ENCODE measurements at places on chromosomes 11 and 22.

- no peak for DNase-seq
These were observed 74.3 kb downstream of the VPREB1 start for GRCh38 chr22:22318723-22319465.

- peak; percentile 23 for DNase-seq
These were observed 32.0 kb upstream of the SERPIND1 start for GRCh38 chr22:20741634-20742581.

DNA sequence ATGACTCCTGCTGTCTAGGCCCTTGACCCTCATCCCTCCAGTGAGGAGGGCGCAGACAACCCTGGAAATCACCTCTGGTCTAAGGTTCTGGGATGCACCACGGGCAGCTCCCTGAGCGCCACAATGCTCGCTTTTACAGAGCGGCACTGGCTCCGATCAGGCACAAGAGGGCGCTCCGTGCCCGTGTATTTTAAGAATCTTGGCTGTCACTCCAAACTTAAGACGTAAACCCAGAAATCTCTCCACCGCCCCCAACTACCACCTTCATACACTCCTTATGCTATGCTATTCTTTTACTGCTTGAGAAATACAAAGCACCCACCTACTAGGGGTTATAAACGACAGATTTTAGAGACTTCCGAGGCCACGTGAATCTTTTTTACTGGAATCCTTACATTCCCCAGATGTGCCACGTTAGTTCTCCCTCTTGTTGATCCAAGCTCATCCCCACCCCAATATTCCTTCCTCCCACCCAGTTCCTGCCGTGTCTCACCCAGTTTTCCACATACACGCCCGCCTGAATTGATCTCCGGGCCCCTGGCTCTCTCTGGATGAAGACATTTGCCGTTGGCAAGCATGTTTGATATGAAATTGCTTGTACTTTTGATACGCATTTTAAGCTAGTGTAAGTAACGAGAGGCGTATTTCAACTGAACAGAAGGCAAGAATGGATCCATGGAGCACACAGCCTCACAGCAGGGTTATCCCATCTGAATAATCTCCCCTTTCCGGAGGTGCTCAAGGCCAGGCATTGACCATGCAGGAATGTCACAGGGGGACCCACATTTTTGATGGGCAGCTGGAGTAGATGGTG lies 453.5 kb downstream of the OPCML start:
- peak; percentile 70 for DNase-seq

DNA sequence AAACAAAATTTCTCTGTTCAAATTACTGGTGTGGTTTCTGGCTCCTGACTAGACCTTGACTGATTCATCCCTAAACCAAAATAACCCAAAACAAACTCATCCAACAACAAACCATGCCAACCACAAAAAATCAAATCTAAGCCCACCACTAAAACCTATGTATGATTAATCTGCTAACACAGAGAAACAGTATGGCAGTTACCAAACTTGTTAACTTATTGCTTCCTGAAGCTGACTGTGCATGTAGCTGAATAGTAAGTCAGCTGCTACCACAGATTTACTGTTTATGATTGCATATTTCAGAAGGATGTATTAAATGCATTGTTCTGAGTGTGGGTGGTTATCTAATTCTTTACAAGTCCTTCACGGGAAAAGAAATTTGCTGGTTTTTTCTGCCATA lies 231.1 kb downstream of the SWAP70 start:
- no peak for DNase-seq

DNA sequence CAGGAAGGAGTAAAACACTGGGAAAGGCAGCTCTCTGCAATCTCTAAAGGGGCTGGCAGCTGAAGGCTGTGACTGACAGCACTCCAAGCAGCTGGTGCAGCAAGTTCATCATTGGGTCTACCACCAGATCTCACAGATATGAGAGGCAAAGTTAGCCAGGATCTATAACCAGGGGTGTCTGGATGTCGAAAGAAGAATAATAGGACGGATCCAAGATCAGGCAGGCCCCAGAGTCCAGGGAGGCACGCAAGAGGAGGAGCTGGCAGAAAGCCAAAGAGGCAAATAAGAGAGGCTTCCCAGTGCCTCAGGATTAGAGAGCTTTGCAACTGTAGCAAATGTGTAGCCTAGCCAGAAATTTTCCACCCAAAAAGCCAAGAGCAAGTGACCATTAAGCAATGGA lies 77.1 kb downstream of the RBMXL2 start:
- DNase-seq = no peak

DNA sequence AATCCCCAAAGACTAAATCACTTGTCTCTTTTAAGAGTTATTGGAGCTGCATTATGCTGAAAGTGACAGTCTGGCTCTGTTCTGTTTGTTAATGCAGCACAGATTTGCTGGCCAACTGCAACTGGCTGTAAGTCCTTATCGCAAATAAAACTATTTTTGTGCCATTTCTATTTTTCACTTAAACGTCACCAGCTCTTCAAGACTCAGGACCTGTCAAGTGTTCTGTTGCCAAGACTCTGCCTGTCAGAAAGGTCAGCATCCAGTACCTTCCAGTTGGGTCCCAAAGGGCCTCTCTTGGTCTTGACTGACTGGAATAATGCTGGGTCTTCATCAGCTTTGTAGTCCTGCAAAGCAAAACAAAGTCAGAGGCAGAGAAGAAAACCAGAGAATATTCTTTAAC lies 45.6 kb downstream of the PITPNB start:
- no peak for DNase-seq

DNA sequence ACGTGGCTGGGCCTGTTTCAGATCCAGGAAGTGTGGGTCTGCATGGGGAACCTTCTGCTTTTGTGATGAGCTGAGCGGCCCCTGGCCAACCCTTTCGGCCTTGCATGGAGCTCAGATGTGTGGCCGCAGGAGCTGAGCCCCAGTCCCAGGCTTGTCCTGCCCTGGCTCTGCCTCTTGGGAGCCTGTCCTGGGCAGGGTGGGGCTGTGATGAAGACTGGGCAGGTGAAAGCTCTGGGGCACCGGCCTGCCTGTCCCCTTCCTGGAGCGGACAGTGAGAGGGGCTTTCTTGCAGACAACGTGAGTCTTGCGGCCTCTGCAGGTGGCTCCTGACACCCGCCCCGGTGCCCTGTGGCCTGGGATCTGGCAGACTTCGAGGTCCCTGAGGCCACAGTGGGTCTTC lies 1296.6 kb downstream of the BRD1 start:
- peak; percentile 4 for DNase-seq

GRCh38 chr11:86193297-86194095 lies 51.1 kb upstream of the EED start:
- peak; percentile 90 for DNase-seq

DNA sequence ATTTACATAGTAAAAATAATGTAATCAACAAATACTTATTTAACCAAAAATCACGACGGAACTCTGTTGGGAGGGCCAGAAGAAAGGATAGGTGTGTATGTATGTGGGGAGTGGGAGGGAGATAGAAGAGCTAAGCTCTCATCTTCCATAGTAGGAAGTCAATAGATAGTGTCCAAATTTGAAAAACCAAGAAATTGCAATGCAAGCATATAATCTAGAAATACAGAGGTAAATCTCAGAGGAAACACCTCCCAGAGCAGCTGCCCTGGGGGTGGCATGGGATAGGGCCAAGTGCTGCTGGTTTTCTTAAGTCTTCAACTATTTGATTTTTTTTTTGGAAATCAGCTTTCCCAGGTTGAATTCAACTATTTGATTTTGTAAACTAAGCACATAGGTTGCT lies 16.9 kb downstream of the C11orf86 start:
- no peak for DNase-seq

GRCh38 chr11:125062931-125063428 lies at the start of gene SLC37A2:
TSS of gene SLC37A2 (plus strand) at chr11:125063305. CDS start at chr11:125063368, 63 bp downstream.
- peak; percentile 87 for DNase-seq

DNA sequence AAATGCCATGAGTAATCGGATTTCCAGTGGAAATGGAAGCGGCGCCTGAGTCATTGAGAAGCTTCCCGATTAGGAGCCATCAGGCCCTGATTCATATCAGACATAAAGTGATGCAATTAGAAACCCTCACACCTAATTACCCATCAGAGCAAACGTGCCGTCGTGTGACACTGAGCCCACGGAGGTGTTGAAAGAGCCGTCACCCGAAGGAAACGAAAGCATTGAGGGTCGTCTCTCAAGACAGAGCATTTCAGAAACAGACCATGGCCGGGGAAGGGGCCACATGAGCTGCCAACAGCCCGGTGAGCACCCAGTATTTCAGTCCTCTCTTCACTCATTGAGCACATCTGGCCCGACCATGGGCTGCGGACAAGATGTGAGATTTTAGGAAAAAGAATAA lies 829.3 kb downstream of the TBC1D22A start:
- DNase-seq = no peak

GRCh38 chr22:40029189-40029890 lies 34.6 kb downstream of the FAM83F start:
- no peak for DNase-seq

- DNase-seq = no peak
These were observed 98.2 kb upstream of the BID start for GRCh38 chr22:17872471-17872870.

GRCh38 chr11:7485186-7486097 lies at the start of gene OLFML1:
TSS of gene OLFML1 (plus strand) at chr11:7485506. CDS start at chr11:7485876, 370 bp downstream.
- DNase-seq = no peak

- DNase-seq = no peak
These were observed 354.8 kb downstream of the ETS1 start for GRCh38 chr11:128232588-128232987.

GRCh38 chr11:3130269-3131071 lies 34.6 kb downstream of the OSBPL5 start:
- DNase-seq = no peak

- DNase-seq = no peak
These were observed 1676.0 kb upstream of the RAG2 start for GRCh38 chr11:38274031-38274430.

DNA sequence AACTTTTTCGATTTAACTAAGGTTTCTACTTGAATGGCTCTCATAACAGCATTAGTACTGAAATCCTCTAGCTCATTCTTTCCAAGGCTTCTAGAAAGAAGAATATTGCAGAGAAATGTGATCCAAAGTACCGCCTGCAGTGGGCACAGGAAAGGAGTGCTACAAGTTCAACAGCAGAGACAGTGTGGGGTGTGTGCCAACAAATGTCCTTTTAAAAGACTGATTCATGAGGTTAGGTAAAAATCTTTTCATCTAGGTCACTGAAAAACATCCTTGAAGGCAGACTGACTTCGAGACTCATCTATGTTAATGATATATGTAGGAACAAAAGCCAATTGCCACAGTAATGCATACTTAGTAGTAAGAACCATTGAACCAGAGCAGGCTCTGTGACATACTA lies 349.1 kb upstream of the PITPNB start:
- no peak for DNase-seq

DNA sequence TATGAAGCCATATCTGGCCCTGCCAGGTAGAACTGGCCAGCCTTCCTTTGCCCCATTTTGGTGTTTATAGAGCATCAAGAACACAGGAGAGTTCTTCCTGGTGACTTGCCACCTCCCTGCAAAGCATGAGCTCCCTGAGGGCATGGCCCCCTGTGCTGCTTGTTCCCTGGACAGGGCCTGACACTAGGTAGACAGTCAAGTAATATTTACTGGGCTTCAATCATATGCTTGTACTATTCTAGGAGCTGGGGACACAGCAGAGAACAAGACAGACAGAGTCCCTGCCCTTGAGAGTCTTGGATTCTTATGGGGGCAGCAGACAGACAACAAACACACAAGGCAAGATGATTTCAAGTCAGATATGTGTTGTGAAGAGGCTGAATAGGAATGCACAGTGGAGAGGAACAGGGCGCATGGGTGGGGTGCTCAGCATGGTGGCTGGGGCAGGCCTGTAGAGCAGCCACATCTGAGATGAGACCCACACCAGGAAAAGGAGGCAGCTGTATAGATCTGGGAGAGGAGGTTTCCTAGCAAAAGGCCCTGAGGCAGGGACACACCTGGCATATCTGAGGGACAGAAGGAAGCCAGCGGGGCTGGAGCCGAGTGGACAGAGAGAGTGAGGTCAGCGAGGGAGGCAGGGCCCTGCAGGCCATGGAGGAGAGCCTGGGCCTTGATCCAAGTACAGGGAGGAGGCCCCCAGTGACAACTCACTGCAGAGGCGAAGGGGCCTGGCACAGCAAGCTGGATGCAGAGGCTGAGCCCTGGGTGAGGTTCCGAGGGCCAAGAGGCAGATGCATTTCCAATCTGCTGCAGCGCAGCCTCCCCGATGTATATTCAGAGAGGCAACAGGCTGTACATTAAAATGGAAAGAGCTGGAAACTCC lies 10.2 kb upstream of the CBX6 start:
- no peak for DNase-seq

DNA sequence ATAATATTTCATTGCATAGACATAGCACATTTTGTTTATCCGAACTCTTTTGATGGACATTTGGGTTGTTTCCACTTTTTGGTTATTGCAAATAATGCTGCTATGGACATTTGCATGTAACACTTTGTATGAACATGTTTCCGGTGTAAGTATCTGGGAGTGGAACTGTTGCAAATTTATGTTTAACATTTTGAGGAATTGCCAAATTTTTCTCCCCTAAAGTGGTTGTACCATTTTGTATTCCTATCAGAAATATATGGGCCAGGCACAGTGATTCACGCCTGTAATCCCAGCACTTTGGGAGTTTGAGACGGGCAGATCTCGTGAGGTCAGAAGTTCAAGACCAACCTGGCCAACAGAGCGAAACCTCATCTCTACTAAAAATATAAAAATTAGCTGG lies 16.0 kb downstream of the QSER1 start:
- no peak for DNase-seq

DNA sequence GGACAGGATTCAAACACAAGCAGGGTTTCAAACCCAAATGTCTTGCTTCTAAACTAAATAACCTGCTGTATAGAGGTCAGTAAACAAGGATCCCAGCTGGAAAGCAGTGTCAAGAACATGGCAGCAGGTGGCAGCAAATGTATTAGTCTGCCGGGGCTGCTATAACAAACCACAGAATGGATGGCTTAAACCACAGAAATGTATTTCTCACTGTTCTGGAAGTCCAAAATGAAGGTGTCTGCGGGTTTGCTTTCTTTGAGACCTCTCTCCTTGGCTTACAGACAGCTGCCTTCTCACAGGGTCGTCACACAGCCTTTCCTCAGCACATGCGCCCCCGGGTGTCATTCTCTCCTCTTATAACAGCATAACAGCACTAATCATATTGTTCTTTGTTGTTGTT lies 65.1 kb upstream of the LRRC55 start:
- peak; percentile 60 for DNase-seq

DNA sequence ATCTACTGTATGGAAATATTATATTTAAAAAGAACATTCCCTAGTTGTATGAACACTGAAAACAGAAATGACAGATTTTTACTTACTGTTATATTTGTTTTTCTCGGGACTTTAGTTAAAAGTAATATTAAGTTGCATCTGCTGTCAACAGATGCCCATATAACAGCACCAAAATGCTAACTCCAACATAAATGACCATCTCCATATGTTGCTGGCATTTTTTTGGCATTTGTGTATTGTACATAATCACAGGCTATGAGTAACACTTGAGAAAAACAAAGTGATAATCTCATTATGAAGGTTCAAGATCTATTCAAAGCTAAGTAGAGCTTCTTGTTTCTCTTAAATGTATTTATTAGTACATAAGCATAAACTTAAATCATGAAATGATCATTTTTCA lies 172.0 kb downstream of the CNTN5 start:
- no peak for DNase-seq

DNA sequence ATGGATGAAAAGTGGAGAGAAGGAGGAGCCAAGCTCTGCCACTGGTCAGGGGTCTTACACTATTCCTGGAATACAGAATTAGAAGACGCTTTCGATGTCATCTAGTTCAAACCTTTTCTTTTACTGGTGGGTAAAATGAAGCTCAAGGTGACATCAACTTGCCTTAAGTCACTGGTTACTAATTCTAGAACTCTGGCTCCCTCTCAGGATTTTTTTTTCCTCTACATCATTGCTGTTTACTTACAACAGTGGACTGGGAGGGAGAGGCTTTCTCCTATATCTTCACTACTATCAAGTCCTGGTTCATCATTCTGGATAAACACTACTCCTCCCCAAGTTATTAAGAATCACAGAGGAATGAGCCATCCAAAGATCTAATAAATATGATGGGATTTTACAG lies 82.9 kb downstream of the ETS1 start:
- DNase-seq = no peak
